Dorsolateral prefrontal cortex (tissue), 122 donors: ENCODE measurements at places on chromosomes 1 and 21.
A peak's percentile ranks its signal among the peaks of the same experiment; 100 is the strongest.

DNA sequence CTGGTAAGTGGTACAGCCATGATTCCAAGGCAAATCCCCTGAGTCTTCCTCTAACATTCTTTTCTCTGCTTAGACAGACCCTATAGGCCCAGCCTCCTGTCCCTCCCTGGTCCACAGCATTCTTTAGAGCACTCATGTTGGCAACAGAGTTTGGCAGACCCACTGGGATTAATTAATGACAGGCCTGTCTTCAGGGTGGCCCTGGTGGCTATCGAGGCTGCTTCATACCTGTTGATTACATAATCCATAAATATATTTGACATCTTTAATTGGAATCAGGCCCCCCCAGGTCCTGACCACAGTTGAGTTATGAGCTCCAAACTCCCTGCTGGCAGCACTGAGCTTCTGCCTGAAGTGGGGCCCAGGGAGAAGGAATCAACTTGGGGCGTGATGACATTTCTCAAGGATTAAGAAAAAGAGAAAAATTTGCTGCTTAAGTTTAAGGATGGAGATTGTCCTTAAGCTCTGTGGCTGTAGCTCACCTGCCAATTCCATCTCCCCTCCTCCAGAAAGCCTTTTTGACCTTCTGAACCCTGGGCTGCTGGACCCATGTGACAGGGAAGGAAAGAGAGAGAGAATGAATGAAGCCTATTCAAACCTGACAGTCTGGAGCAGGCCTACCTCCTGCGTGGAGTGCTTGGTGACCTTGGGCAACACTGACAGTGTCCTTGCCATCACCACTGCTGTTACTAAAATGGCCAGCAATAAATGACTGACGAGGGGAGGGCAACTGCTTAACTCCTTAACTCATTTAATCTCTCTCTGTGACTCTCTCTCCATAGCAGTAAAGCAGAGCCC lies 156.6 kb downstream of the TRABD2B start:
- no peak for DNase-seq

- no peak for DNase-seq
Observed at GRCh38 chr1:159879977-159880376, 17.5 kb upstream of the VSIG8 start.

- DNase-seq, result no peak
Observed at GRCh38 chr21:44951186-44951915, 11.5 kb downstream of the SLX9 start.

GRCh38 chr1:119011706-119012105 lies 23.6 kb upstream of the TBX15 start:
- DNase-seq, result no peak

DNA sequence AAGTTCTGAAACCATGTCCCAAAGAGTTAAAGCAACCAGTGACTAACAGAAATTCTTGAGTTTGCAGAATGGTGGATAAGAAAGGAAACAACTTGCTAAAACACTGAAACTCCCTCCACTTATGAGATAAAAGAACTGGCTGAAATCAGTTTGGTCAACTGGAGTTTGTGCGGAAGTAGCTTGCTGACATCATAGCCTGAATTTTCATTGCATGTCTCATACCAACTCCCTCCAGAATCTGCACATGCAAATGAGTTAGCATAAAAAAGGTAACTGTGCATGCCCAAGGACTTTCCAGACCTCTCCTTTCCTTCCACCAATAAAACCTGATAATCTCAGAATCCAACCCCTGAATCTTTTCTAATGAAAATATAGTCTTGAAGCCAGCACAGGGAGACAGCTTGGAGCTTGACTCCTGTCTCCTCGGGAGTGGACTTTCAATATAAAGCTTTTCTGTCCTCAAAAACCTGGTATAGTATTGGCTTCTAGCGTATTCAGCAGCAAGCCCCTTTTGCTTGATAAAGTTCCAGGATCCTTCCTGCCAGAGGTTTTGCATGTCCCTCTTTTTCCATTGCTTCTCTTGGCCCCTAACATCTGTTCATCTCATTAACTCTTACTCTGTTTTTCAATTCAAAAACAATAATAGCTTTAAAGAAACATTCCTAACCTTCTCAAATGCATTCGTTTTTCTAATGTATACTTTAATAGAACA lies 785.8 kb upstream of the ADGRL4 start:
- no peak for DNase-seq

DNA sequence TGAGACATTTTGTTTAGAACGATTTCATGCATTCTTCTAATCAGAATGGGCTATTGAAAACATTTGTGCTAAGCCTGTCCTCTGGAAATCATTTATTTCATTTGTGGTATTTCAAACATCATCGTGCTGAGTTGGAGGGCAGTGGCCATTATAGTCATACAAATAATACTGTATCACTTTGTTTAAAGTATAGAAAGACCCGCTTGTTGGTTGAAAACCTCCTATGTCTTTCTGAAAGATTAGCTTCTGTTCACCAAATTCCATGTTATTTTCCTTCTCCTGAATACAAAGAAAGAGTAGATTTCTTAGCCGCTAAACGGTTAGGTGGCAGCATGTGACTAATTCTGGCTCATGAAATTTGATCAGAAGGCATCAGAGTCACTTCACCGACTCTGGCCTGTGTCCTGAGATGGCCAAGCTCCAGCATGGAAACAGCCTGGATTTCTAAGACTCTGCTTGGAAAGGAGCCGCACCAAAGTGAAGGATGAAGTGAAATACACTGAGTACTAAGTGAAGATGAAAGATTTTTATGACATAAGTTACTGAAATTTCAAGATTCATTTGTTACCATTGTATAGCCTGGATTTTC lies 355.1 kb downstream of the USP25 start:
- peak; percentile 63 for DNase-seq

DNA sequence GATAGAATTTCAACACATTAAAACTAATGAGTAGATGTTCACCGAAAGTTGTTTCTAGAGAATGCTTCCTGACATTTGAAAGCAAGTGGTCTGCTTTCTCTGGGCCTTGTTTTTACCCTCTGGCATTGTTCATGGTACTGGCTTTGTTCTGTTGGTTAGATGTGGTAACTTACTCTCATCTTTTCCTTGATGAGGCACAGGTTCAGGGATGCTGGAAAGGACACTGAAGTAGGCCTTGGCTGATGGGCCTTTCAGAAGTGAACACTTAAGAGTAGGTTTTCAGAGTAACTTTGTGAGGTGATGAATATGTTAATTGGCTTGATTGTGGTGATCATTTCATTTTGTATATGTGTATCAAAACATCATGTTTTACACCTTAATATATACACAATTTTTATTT lies 55.8 kb downstream of the DYRK1A start:
- no peak for DNase-seq

DNA sequence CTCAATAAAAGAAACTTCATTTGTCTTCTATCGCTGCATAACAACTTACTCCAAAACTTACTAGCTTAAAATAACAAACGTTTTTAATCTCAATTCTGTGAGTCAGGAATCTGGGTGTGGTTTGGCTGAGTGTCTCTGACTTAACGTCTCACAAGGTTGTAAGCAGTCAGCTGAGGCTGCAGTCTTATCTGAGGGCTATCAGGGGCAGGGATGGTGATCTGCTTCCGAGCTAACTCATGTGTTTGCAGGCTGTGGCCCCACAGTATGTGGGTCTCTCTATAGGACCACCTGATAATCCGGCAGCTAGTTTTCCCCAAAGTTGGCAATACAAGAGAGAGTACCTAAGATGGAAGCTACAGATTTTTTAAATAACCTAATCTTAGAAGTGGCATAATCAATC lies 234.2 kb upstream of the FGGY start:
- DNase-seq, result no peak

GRCh38 chr21:45471525-45472221 lies 66.7 kb downstream of the COL18A1 start:
- DNase-seq, result no peak

DNA sequence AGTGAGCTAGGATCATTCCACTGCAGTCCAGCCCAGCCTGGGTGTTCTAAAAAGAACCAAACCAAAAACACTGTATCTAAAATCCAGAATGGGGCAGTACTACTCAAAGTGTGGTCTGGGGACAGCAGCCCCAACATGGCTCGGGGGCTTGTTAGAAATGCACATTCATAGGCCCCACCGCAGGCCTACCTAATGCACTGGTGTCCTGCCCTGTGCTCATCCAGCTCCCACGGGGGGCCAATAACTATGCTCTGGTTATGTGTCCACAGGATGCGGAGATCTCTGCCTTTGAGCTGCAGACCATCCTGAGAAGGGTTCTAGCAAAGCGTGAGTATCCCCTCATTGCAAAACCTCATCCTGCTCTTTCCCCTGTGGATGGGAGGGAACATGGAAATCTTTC lies 51.5 kb downstream of the CAPN2 start:
- DNase-seq, result no peak

DNA sequence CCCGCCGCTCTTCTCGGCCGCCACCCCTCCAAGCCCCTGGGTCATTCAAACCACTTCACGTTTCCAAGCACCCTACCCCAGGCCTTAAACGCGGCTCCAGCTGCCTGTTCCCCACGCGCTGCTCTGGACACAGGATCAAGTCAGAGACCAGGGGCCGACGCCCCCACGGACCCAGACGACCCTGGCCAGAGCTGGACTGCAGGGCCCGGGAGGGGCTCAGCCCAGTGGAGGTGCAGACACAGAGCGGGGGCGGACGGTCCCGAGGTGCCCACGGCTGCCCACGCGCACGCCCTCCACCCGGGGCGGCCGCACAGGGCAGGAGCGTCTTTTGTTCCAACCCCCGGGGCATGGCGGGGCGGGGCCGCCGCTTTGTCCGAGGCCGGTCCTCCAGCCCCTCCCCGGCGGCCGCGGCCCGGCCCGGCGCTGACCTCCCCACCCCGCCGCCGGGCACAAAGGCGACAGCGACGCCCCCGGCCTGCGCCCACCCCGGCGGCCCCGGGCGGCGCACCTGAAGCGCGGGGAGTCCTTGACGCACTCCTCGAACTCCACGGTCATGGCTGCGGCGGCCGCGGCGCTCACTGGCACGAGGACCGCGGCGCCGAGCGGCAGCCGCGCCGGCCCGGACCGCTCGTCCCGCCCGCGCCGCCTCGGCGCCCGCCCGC lies 338 bp downstream of the ACAP3 start:
- no peak for DNase-seq

- DNase-seq, result peak; percentile 45
Observed at GRCh38 chr1:216815260-216816131, 92.3 kb upstream of the ESRRG start.

GRCh38 chr1:244815600-244816099 lies 19.8 kb upstream of the COX20 start:
- no peak for DNase-seq

GRCh38 chr1:161863549-161863948 lies 97.4 kb downstream of the ATF6 start:
- DNase-seq, result no peak

GRCh38 chr1:44002606-44003157 lies 11.3 kb downstream of the CCDC24 start:
- no peak for DNase-seq

DNA sequence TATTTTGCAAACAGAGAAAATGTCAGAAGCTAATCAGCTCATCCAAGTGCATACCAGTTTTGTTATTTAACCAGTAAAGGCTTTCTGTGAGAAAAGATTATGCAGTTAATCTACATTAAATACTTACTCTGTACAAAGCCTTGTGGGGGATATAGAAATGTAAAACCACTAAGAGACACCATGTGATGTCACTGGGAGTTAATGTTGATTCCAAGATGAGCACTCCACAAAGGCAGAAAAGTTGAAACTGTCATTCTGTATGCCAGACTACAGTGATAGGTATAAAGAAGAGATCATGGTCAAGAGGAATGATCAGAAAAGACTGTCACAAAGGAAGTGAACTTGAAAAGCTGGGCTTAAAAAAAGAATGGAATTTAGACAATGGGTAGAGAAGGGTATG lies 100.3 kb upstream of the SGIP1 start:
- no peak for DNase-seq

GRCh38 chr1:28417926-28418637 lies 48.5 kb downstream of the PHACTR4 start:
- no peak for DNase-seq

DNA sequence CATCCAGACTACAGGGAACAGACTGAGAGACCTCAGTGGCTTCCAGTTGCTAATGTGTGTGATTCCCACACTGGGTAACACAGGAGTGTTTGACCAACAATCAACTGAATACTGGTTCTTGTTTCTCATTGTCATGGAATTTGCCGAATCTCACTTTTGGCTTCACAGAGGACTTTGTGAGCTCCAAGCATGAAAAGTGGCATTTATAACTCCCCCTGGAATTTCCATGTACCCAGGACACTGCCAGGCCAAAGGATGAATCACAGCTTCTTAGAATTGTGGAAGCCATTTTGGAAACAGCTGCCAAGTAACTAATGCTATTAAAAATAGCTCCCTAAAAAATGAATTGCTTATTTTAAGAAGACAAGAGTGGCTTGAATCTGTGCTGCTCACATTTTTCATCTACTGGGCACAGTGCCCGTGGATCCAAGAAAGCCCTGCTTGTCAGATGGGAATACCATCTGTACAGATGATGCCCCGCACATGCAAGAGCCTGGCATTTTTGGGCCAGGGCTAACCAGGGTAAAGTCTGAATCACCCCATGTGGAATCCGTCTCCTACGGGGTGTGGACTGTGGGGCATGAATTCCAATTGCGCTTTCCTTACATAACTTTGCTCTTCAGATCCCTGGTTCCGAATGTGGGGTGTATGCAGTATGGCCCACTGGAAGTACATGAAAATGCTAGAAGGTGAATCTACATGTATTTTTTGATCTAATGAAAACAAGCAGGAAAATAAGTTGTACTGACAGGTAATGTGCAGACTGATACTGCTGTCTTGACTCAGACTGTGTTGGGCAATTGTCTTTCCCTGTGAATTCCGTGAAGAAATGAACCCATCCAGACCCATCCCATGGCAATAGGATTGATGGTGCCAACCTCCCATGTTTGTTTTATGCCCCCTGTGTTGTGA lies 487.3 kb downstream of the SIPA1L2 start:
- DNase-seq, result peak; percentile 44

- DNase-seq, result peak; percentile 81
Observed at GRCh38 chr1:157963713-157964112, 29.7 kb upstream of the KIRREL1 start.

DNA sequence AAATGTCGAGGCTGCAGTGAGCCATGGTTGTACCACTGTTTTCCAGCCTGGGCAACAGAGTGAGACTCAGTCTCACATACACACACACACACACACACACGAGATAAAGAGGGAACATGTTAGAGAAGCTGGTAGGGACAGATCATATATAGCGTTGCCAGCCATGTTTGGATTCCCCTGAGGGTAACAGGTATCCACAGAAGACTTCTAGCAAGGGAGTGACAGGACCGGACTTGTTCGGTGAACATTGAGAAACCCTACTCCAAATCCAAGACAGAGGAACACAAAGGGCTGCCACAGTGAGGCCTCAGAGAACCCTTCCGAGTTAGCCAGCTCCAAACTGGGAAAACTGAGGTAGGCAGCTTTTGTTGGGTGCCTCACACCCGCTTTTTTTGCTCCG lies 3.7 kb upstream of the SARS1 start:
- no peak for DNase-seq

- DNase-seq, result no peak
Observed at GRCh38 chr1:227792216-227793078, 23.0 kb upstream of the PRSS38 start.

GRCh38 chr1:200896531-200897196 lies 2.0 kb downstream of the INAVA start:
- DNase-seq, result no peak

DNA sequence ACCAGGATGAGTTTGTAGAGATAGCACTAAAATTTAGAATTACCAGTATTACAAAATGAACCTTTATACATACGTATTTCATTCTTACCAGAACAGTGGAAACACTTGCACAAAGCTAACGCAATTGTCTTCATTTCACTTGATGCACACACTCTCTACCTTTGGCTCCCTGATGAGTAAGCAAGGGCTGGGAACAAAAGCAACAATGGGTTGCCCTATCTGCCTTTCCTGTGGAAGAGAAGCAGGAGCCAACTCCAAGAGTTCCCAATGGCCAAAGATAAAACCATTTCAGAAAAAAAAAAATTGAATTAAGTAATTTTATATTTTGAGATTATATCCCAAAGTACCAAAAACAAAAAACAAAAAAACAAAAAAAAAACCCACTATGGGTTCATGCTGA lies 344.1 kb upstream of the GREM2 start:
- no peak for DNase-seq
